ENCODE measurements at places on chromosomes 1 and 21. TPM values are rescaled to one million over a fixed set of nuclear protein-coding genes. Genes with fewer than 3 reads are reported as not detected.

The METTL25B gene
- total RNA-seq, result 4.9 TPM

The FAM163A gene
- total RNA-seq, result 0.10 TPM

The SPATA21 gene
- total RNA-seq, result not detected

The DNASE2B gene
- total RNA-seq, result not detected

The MFAP2 gene
- 0.41 TPM for total RNA-seq

The S100A3 gene
- 103 TPM for total RNA-seq

The HSD11B1 gene
- 1.5 TPM for total RNA-seq

The GPATCH4 gene
- total RNA-seq, result 53.1 TPM

The NTMT2 gene
- total RNA-seq, result not detected

The GIPC2 gene
- total RNA-seq, result 0.07 TPM

The BMP8B gene
- total RNA-seq, result 0.55 TPM

The HCRTR1 gene
- total RNA-seq, result not detected

The IRF6 gene
- total RNA-seq, result 0.02 TPM

The EFNA4 gene
- total RNA-seq, result 21.7 TPM

The FCRL6 gene
- not detected for total RNA-seq

The TEX38 gene
- not detected for total RNA-seq
